Stimulated activated CD4-positive, alpha-beta T cell treated with anti-CD3 and anti-CD28 coated beads, Interleukin-4, amount 100 ng/mL, for 48 hours (primary cell): ENCODE measurements at places on chromosomes 5 and 9.

- DNase-seq, result no peak
These were observed 50.9 kb downstream of the OSTF1 start for GRCh38 chr9:75139201-75139600.

- DNase-seq, result no peak
These were observed 505.3 kb downstream of the CCDC171 start for GRCh38 chr9:16058131-16058549.

DNA sequence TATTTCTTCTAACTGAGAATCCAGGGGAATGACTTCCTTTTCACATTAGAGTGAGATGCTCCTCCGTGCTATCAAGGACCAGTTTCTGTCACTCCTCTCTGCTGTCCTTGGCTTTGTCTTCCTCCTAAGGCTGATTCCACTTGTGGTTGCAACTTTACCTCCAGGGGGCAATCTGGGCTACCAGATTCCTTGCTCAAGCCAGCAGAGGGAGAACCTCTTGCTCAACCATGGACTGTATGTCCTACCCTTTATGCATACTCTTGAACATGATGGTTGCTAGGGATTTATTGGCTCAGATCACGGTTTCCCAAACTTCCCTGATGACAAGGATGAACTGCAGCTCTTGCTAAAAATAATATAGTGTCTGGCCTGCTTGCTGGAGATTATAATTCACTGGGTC lies 24.0 kb downstream of the NNT start:
- DNase-seq, result no peak

DNA sequence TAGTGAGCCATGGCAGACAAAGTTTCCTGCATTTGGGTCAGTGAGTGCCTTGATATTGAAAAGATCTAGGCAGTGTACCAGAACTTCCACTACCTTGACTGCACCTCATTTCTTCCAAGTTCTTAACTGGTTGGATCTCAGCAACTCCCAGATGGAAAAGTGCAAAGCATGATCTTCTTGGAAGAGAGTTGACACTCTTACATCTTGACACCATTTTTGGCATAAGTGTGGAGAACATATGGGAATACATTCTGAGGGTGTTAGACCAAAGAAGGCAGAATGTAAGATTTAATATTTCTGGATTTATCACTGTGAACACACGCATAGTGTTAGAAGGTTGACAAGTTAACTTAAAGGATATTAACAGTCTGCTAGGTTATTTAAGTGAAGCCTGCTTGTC lies 555.1 kb upstream of the CTNND2 start:
- DNase-seq, result no peak

GRCh38 chr9:126671381-126671831 lies 57.7 kb downstream of the LMX1B start:
- no peak for DNase-seq

GRCh38 chr9:36987409-36987808 lies 46.7 kb downstream of the PAX5 start:
- DNase-seq, result no peak
